ENCODE measurements at places on chromosomes 7 and 10.

DNA sequence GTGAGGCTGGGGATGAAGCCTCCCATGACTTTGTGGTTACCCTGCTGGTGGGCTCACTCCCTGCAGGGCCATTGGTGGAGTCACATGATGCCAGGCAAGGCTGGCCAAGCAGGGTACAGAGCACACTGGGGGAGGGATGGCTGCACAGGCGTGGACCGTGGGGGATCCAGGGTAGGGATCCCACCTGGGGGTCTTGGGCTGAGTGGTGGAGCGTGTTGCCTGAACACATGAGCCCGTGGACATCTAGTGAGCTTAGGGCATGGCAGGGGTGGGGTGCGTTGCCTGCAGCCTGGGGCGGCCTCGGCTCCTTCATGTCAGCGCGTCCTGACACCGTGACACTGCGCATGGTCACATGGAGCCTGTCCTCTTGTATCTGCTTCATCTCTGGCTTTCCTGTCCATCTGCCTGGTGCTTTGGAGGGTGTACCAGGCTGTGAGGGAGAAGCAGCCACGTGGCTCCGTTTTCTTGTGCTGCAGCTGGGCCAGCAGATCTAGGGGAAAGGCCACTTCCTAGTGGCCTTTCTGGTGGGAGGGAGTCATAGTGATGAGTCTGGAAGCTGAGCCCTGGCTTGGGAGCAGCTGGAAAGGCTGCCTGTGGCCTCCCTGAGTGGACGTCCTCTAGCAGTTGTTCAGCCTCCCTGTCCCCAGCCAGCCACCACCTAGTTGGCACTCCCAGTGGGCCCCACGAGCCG, 96.2 kb downstream of the LHPP start:
- no peak for DNase-seq

DNA sequence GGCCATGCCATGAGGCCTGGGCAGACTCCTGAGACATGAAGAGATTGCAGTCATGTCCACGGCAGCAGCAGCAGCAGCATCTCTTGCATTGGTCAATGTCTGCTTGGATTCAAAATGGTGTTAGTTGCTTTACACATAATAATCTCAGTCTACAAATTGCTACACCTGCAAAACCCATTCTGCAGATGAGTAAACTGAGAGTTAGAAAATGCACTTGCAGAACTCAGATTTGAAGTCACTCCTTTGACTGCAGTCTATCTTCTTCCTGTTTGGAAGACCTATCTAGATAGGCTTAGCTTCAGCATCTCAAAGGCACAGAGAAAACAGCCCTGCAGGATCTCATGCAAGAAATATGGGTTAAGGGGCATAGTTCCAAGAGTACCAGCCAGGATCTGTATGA, 350.3 kb downstream of the TNS3 start:
- DNase-seq: no peak

- DNase-seq: no peak
Observed at GRCh38 chr10:87594864-87595263, 64.8 kb upstream of the PAPSS2 start.

GRCh38 chr10:132255489-132256344, 52.0 kb downstream of the STK32C start:
- no peak for DNase-seq

GRCh38 chr10:71829896-71830295, 21.2 kb downstream of the PSAP start:
- no peak for DNase-seq

GRCh38 chr7:36161996-36162395, 8.9 kb downstream of the EEPD1 start:
- no peak for DNase-seq
